ENCODE measurements at places on chromosomes 7 and 10. TPM values are rescaled to one million over a fixed set of nuclear protein-coding genes. Genes with fewer than 3 reads are reported as not detected.

GRCh38 chr10:83724471-83725241 lies 414.7 kb upstream of the GHITM start:
- DNase-seq = no peak

GRCh38 chr7:36037121-36037662 lies 115.9 kb upstream of the EEPD1 start:
- peak; percentile 74 for DNase-seq

- no peak for DNase-seq
Measured at GRCh38 chr10:94349327-94349726, 13.4 kb downstream of the NOC3L start.

- no peak for DNase-seq
Measured at GRCh38 chr10:878895-879294, 52.6 kb downstream of the LARP4B start.

- DNase-seq = no peak
Measured at GRCh38 chr10:84739641-84740040, 411.3 kb downstream of the CCSER2 start.

DNA sequence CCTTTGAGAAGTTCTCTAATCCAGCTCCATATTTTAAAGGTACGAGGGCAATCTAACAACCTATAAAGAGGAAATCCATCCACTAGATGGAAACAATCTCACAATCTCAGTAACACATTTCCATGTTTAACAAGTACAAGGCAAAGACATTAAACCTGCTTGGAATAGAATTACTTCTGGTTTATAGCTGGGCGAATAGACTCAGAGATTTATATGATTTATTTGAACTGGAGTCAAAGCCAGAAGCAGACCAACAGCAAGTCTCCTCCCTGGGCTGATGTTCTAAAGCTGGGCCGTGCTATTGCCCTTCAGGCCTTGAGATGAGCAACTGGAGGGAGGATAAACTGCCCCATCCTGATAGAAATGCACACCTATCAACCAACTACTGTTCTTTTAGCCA lies 25.3 kb downstream of the SLC26A3 start:
- DNase-seq = no peak

DNA sequence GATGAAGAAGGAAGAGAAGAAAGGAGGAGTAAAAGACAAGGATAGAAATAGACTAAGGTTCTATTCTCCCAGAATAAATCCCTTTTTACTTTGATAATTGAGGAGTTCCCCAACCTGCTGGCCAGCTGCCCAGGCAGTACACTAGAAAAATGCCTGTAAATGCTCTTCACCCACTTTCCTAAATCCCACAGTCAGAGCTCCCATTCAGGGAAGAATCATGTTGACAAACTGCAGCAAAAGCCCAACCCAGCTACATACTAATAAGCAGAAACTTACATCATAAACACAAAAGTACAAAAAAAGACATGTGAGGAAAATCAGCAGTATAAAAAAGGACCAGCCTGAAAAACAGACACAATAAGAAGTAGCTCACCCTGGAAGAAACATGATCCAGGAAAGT lies 15.8 kb upstream of the KDM7A start:
- no peak for DNase-seq

DNA sequence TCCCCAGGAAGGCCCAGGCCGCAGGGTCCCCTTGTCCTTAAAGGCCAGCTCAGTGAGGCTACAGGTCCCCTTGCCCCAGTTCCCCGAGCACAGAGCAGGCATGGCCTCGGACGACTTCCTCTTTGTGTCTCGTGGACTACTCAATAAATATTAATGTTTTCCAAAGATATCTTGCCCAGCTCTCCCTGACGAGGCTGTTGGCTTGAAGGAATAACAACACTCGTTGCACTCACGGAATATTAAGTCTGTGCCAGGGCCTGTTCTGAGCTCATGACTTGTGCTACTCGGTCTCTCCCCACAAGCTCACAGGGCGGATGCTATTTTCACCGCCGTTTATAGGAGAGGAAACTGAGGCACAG lies 68.2 kb downstream of the CUX1 start:
- DNase-seq = no peak

DNA sequence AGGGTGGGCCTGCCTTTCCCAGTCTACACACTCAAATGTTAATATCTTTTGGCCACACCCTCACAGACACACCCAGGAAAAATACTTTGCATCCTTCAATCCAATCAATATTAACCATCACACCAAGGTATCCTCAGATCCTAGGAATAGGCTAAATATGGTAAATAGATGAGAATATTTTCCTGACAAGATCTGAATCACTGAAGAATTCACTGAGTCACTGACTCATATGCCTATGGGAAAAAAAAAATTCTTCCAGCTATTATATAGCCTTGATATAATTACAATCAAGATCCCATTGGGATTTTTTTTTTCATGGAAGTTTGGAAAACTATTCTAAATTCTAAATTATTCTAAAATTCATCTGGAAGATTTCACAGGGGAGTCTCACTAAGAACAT lies 65.8 kb downstream of the INHBA start:
- DNase-seq = peak; percentile 49

DNA sequence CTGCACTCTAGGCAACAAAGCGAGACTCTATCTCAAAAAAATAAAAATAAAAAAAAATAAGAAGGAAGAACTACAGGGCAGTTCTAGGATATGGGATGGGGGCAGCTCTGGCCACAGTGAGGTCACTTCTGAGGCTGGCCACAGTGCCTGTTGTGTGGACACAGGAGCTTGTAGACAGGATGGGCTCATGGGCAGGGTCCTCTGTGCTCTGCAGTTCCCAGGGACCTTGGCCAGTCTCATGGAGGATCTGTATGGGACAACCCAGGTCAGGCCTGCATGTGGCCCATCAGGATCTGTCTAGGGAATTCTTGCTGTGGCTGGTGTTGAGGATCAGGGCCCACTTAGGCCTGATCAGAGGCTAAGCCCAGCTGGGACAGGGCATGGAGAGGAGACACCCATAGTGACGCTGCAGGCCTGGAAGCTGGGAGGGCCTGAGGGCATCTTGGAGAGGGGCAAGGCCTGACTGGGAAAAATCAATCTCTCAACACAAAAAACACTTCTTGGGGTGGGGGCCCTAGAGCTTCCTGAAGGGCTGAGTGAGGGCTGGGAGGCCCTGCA lies 19.4 kb upstream of the PAX2 start:
- no peak for DNase-seq

DNA sequence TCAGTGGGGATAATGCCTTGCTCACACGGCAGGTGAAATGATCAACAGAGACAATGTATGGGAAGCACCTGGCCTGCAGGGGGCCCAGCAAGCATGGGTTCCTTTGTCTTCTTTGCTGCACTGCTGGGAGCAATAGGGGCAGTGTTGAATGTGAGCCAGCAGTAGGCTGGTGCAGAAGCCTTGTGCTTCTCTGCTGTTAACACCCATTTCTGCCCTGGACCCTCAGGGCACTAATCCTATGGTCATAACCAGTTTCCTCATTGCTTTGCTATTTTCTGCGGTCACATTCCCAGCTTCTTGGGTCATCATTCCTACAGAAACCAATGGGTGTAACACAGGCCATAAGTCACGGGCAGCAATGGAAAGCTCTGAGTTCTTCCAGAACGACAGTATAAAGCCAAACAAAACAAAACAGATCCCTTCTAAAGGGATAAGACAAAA lies 10.9 kb upstream of the LGI1 start:
- DNase-seq = peak; percentile 89

- DNase-seq = no peak
Measured at GRCh38 chr7:42107484-42108240, 129.3 kb downstream of the GLI3 start.

- no peak for DNase-seq
Measured at GRCh38 chr7:16579216-16579615, 52.6 kb downstream of the LRRC72 start.

DNA sequence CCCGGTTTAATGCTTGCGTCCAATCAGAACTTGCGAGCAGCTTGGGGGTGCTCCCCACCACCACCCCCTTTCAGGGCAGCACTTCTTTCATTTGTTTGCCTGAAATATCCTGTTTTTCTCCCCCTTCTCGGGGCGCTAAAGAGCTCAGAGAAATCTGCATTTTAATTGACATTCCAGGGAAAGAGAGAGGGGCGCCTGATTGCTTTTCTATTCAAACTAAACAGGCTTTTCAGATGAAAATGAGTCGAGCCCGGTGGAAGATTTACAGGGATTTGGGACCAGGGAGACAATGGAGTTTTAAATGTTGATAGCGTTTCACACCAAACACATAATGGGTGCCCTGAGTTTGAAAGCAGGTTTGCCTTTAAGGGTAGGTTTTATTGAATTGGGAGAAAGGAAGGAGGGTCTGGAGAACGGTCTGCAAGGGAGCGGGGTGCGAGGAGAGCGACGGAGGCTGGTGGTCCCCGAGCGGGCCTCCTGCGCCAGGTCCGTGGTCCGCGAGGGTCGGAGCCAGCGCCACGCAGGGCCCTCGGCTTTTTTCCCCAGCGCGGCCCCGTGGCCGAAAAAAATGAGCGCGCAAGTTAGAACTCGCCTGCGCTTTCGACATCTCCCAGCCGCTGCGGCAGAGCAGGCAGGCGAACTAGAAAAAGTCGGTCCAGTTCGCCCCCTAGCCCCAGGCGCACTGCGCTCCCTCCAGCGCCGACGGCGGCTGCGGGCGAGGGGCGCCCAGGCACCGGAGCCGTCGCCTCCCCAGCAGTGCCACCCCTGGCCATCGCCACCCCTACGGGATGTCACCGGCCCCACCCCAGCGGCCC lies 1.3 kb downstream of the FGFR2 start:
- no peak for DNase-seq

GRCh38 chr7:141652691-141653090 lies 49.3 kb downstream of the DENND11 start:
- no peak for DNase-seq

GRCh38 chr7:89027781-89028180 lies 232.2 kb upstream of the TEX47 start:
- no peak for DNase-seq

DNA sequence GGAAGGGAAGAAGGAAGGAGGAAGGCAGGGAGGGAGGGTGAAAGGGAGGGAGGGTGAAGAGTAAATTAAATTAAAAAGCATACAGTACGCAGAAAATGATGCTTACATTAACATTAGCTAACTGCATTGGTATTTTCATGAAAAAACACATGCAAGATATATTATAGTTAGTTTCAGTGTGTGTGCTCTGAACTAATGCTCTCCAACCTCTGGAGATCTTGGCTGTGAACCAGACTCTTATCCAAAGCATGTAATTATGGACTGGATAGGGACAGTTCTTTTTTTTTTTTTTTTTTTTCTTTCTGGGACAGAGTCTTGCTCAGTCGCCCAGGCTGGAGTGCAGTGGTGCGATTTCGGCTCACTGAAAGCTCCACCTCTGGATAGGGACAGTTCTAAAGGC lies 357.0 kb downstream of the FRMD4A start:
- peak; percentile 89 for DNase-seq

DNA sequence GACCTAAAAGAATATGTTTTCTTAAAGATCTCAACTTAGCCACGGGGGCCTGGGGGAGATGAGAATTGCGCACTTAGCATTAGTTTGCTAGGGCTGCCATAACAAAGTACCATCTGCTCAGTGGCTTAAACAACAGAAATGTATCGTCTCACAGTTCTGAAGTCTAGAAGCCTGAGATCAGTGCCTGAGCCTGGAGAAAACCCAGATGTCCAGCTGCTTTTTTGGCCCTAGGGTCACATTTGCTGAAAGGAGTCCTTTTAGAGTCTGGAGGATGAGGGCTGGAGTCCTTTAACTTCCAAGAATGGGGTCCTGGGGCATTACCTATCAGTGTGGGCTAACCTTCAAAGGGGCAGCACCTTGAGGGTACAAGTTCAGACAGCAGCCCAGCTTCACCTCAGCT lies 48.2 kb downstream of the SMURF1 start:
- peak; percentile 16 for DNase-seq

DNA sequence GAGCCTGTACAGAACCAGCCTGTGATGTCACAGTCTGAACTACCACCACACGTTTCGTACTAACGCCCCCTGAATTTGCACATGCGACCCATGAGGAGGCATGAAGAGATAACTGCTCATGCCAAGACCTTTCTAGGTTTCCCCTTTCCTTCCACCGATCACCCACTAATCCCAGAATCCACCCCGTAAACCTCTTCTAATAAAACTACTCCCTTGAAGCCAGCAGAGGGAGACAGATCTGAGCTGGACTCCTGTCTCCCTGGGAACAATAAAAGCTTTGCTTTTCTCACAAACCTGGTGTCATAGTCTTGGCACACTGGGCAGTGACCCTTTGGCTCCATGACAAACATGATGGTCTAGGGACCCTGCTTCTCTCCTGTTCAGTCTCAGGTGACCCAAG lies 144.5 kb downstream of the FRMD4A start:
- peak; percentile 11 for DNase-seq

- DNase-seq = no peak
Measured at GRCh38 chr10:81036257-81036656, 498.6 kb downstream of the SH2D4B start.

GRCh38 chr10:86182150-86182549 lies 184.4 kb downstream of the GRID1 start:
- no peak for DNase-seq

GRCh38 chr7:45324683-45325237 lies 167.2 kb downstream of the RAMP3 start:
- no peak for DNase-seq

DNA sequence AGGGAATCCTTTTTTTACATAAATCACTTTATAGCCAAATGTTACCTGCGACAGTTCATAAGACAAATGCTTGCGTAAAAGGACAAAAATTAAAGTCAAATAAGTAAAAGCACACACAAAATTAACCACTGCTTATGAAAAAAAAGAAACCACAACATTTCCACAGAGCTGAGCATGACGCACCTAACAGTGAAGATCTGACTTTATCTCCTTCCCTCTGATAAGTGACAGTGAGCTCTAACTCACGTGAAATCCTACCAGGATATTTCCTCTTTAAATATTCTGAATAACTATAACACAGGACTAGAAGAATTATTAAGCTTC lies 225.5 kb downstream of the SFMBT2 start:
- DNase-seq = no peak

- DNase-seq = peak; percentile 77
Measured at GRCh38 chr10:79116801-79117723, 48.3 kb downstream of the ZMIZ1 start.

DNA sequence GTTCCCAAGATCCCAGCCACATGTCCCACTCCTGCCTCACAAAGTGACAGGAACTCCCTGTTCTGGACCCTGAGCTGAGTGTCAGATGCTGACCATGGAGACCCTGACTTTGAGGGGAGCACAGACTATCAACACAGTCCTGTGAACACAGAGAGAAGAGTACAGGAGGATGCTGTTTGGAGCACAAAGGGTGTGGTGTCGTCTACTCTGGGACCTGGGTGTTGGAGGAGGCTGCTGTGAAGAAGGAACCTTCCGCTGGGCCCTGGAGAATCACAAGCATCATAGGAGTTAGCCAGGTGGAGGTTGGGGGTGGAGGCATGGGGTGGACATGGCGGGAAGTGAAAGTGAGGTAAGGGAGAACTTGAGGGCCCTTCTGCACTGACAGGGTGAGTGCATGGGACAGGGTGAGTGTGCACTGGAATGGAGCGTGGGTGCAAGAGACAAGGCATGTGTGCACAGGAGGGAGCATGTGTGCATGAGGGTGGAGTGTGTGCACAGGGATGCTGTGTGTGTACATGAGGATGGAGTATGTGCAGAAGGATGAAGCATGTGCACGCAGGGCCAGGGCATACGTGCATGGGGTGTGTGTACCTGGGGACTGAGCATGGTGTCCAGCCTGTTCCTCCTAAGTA lies 70.7 kb upstream of the ANTXRL start:
- no peak for DNase-seq

Gene FFAR4
- total RNA-seq = not detected

Gene NYAP1
- total RNA-seq = 0.28 TPM

Gene FGFBP3
- under 0.01 TPM for total RNA-seq

Gene EGR2
- 0.56 TPM for total RNA-seq

Gene HMX2
- not detected for total RNA-seq

Gene LIPN
- not detected for total RNA-seq

Gene CRPPA
- total RNA-seq = 1.3 TPM

Gene INSYN2A
- 0.18 TPM for total RNA-seq

Gene LIPK
- not detected for total RNA-seq

Gene MLLT10
- 29.0 TPM for total RNA-seq

Gene C7orf33
- not detected for total RNA-seq

Gene COL13A1
- total RNA-seq = 12.2 TPM
